ENCODE measurements at places on chromosomes 3 and 15.

DNA sequence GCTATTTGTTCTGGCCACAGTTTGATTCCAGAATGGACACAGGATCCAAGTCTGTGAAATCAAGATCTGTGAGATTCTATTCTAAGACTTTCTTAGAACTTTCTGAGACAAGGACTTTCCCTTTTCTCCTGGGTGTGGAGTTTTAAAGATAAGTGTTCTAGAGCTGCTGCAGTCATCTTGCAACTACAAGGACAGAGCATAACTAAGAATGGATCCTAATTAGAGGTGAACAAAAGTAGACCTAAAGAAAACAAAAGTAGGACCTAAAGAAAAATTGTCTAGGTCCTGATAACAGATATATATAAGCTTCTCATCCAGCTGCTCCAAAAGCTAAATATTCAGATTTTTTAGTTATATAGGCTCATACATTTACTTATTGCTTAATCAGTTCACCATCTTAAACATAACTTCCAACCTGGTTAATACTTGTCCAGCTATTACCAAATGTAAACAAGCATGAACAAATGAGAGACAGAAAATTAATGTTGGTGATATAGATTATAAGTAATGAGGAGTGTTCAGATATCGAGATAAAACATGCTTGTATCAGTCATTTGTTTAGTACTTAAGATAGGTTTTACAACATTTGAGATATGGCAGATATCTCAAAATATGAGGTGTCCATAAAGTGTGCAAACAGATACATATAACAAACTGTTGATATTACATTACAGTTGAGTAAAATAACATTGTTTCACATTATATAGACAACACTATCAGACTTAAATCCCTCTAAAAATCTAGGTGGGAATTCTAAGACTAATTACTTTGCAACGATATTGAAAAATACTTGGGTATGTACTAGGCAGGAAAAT, 75.1 kb downstream of the CD200 start:
- DNase-seq, result no peak

DNA sequence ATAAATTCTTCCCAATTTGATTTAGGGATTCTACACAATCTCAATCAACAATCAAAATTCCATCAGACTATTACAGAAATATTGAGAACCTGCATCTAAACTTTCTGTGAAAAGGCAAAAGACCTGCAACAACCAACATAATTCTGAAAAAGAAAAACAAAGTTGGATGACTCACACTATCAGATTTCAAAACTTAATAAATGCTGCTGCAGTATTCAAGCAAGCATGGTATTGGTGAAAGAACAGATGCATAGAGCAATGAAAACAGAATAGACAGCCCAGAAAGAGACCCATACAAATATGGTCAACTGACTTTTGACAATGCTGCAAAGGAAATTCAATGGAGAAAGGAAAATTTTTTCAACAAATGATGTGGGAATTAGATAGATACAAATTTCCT, 477.1 kb upstream of the NR2F2 start:
- DNase-seq, result no peak

- no peak for DNase-seq
Observed at GRCh38 chr3:124206225-124207055, 214.5 kb upstream of the ROPN1 start.

- no peak for DNase-seq
Observed at GRCh38 chr3:108388136-108389132, 92.1 kb downstream of the HHLA2 start.

DNA sequence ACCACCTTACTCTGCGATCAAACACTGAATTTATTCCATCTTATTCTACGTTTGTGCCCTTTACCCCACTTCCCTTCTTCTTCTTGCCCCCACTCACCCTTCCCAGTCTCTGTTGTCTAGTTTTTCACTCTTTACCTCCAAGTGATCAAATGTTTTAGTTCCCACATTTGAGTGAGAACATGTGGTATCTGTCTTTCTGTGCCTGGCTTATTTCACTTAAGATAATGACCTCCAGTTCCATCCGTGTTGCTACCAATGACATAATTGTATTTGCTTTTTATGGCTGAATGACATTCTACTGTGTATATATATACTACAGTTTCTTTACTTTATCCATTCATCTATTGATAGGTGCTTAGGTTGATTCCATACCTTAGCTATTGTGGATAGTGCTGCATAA, 78.8 kb downstream of the PDCD6IP start:
- no peak for DNase-seq
